NCI-H69 (cell line): ENCODE measurements at places on chromosomes 3 and 15.

GRCh38 chr3:87199628-87200027 is 27.5 kb upstream of the CHMP2B start:
- DNase-seq, result peak; percentile 55

GRCh38 chr3:152287898-152288576 is 19.3 kb downstream of the MBNL1 start:
- DNase-seq, result no peak

DNA sequence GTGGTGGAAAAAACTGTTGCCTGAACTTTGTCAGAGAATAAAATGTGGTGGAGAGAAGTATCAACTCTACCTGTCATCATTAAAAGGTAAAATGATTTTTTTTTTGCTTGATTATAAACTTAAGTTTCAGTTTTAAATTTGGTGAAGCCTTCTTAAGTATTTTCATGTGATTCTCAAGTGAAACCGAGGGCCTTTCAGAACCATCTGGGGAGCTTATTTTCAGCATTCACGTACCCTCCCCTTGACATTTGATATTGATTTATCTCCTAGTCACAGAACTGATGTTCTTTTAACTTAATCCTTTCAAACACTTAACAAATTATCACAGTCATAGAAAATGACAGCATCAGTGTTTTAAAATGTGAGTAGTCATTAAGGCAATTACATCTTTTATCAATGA is 38.5 kb downstream of the HPS3 start:
- no peak for DNase-seq

DNA sequence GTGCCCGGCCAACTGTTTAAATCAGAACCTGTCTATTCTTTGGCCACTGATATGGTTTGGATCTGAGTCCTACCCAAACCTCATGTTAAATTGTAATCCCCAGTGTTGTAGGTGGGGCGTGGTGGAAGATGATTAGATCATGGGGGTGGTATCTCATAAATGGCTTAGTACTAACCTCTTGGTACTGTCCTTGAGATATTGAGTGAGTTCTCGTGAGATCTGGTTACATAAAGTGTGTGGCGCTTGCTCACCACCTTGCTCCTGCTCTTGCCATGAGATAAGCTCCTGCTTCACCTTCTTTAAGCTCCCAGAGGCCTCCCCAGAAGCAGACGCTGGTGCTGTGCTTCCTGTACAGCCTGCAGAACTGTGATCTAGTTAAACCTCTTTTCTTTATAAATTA is 42.4 kb downstream of the REC114 start:
- no peak for DNase-seq

DNA sequence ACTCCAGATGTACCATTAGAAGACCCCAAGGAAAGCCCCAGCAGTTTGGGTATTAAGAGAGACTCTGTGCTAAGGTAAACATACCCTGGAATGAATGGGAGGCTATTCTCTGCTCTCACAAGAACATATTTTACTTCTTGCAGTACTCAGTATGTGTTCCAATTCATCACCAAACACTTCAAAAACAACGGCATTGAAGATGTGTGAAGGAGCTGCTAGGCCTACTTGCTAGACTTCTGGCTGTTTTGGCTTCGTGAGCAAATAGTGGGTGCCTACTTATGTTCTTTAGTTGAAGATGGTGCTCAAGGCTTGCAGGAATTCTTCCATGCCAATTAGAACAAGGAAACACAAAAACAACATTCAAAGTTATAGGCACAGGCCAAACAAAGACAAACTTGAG is 514.5 kb downstream of the ROBO1 start:
- DNase-seq, result no peak

DNA sequence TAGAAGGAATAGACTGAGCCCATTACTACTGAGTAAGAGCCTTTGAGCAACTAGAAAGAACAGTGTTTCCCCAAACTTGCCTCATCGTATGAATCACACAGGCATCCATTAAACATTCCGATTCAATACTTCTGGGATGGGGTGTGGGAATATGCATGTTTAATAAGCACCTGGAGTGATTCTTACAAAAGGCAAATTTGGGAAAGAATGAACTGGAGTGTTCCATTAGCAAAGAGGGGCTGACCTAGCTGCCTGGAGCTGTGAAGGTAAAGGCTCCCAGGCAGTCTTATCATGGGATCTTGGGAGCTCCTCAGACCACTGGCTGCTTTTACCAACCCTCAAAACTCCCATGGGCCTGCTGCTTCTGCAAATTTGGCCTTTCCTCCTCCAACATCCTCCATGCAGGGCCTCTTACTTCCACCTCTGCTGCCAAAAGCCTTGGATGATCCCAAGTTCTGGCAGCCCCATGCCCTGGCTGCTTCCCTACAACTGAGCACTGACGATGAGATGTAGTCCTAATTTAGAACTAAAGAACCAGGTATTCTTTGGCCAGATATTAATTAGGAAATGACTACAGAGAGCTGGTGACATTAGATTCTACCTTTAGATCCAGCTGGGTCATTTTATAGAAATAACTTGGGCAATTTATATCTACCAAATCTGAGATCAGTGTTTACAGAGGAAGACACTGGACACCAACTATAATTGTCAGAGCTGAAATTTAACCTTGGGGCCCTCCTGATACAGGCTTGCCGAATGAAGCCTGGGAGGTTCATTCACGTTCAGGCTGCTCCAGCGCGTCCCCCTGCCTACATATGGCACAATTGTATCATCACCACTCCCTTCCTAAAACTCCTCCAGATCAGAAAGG is 11.2 kb upstream of the HOMER2 start:
- DNase-seq, result no peak

GRCh38 chr3:127674101-127674721 is 1.5 kb downstream of the ABTB1 start:
- no peak for DNase-seq

DNA sequence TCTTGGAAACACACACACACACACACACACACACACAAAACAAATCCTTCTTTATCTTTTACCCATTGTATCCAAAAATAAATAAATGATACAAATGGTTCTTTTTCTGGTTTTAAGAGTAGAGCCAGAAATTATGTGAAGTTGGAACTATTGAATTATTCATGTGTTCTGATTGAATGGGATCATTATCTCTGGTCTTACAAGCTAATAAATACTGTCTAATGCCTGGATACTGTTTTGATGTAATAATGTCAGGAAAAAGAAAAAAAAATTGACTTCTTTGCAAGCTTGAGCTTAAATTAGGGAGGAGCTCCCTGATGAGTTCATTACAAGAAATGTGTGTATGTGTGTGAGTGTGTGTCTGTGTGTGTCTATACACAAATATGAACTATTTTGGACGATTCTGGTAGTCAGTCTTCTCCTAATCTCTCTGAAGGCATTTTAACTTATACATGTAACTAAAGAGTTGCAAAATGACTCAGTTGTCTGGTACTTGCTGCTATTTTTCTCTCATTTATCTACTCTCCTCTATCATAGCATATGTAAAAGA is 507.2 kb upstream of the AGTR1 start:
- DNase-seq, result no peak

DNA sequence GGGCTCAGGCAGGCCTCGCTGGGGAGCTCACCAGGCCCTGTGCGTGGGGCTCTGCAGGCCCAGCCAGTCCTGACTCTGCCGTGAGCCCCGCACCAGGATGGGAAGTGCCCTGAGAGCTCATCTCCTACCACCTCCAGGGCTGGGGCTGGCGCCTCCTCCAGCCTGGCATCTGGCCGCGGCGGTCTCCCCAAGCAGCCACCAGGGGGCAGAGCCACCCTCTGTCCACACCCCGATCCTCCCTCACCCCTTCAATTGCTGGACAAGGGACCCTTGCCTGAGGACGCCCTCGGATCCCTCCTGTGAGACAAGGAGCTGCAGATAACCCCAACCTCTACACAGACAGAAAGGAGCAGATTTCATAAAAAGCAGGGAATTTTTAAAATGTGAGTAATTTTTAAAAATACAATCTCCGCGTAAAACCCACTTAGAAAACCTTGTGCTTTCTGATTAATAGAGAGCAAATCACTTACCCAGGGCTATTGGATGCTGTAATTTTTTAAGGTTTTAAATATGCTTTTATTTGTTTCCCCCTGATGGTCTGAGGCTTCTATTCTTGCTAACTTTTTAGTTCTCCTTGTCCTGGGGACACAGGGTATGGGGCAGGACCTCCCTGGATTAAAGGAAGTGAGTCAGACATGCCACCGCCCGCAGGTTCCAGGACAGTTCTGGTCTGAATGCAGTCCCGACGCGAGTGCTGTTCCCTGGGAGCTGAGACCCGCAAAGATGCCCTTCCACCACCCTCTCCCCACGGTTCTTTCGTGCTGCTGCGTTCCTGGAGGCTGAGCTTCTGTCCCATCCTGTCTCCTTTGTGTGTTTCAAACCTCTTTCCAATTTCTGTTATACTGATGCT is 52.3 kb upstream of the CHRNA7 start:
- DNase-seq, result peak; percentile 67

GRCh38 chr15:66429546-66429945 is 42.8 kb downstream of the MAP2K1 start:
- DNase-seq, result no peak

DNA sequence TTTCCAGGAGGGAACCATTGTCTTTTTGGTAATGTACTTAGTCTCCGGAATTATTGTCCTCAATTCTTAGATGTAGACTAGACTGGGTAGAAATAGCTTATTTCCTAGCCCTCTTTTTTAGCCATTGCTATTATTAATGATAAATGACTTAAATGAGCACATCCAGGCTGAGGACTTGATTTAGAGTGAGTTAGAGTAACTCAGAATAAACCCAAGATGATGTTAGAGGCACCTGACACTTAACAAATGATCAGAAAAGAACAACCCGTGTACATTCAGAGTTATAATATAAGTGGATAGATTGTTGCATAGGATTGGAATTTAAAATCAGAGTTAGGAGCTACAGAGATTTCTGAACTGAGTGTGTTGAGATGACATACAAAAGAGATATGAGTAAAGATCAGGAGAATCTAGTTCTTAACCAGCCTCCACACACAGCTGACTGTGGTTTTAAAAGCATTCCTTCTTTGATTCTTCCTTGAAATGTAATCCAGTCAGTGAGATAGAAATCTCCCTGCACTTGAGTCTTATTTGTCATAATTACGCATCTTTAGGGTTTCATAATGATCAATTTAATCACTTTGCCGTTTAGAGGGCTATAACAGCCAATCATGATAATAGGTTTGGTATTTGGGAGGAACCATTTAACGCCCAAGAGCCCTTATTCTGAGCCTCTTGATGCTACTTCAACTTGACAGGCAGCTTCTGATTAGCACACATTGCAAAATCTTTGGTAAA is 366.5 kb downstream of the GAP43 start:
- peak; percentile 23 for DNase-seq

- peak; percentile 90 for DNase-seq
These were observed at the start of gene PLS1 for GRCh38 chr3:142595951-142596725. PLS1 (plus strand) TSS chr3:142596393; CDS start chr3:142664238, 67,845 bp downstream.

- peak; percentile 74 for DNase-seq
These were observed 18.7 kb upstream of the HES1 start for GRCh38 chr3:194117104-194117845.

- no peak for DNase-seq
These were observed 522.6 kb upstream of the PROK2 start for GRCh38 chr3:72307438-72308115.

DNA sequence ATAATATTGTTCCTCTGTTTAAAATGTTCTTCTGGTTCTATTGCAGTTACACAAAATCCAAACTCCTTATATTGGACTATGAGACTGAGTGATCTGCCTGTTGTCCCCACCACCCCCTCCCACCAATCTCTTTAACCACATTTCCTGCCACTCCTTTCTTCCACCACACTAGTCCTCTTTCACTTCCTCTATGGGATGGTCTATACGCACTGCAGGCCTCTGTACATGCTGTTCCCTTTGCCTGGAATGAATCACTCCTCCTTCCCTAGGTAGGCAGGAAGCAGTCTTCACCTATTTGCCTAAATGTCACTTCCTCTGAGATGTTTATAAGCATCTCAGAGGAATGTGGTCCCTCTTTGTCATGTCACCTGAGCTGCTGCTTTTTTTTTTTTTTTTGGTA is 4.0 kb downstream of the MAP2K1 start:
- peak; percentile 17 for DNase-seq

DNA sequence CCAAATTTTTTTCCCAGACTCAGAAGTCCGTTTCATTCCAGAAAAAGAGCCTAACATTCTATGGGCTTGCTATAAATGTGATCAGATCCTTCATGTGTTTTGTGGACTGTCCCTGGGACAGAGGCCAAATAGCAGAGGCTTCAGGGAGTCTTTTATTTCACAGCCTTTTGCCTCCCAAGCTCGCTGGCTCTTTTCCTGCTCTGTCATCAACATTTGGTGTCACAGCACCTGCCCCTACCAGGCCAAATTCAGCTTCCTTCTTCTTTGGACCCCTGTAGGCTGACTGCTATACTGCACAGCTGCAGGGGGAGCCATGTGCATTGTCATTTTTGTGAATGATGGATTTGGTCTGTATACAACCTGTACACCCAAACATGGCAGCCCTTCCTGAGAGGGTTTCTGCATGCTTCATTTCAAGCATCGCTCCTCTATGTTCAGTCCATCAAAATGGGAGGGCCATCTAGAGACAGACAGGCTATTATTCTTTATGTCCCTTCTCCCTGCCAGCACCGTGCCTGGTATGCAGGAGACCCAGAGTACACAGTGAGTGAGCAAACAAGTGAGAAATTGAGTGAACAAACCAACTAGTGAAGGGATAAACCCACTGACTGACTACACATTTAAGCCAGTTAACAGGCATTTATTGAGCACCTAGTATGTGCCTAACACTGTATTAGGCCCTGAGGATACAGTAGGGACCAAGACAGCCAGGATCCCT is 17.9 kb upstream of the RPP14 start:
- DNase-seq, result no peak

DNA sequence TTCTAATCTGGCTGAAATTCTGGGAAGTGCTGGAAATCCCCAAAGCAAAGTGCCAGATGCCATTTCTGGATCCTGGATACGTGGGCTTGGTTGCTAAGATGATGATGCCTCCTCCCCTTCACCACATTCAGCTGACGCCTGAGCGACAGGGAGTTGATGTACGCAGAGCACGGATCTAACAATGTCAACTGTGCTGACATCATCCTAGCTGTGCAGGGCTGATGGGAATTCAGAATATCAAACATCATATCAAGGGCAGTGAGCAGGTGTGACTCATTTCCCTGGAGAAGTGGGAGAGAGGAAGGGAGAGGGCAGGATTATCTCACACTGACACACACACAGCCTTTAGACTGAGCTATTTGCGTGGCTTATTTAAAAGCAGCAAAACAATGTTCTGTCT is 92.6 kb upstream of the ZBTB20 start:
- DNase-seq, result peak; percentile 82

DNA sequence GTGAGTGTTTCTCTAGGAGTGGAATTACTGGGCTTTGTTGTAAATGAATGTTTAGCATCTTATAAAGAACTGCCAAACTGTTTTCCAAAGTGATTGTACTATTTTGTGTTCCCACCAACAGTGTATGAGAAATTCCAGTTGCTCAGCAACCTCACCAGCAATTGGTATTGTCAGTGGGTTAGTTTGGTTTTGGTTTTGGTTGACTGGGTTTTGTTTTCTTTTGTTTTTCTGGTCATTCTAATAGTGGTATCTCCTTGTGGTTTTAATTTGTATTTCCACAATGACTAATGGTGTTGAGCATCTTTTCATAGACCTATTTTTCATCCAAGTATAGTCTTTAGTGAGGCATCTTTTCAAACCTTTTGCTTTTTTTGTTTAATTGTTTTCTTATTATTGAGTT is 27.1 kb downstream of the FILIP1L start:
- DNase-seq, result no peak
